Stimulated activated CD4-positive, alpha-beta T cell treated with anti-CD3 and anti-CD28 coated beads, TNF-alpha, amount 100 ng/mL, for 24 hours (primary cell): ENCODE measurements at places on chromosomes 13 and 19.

- DNase-seq = peak; percentile 51
Measured at GRCh38 chr19:3034656-3035541, 5.8 kb upstream of the TLE2 start.

DNA sequence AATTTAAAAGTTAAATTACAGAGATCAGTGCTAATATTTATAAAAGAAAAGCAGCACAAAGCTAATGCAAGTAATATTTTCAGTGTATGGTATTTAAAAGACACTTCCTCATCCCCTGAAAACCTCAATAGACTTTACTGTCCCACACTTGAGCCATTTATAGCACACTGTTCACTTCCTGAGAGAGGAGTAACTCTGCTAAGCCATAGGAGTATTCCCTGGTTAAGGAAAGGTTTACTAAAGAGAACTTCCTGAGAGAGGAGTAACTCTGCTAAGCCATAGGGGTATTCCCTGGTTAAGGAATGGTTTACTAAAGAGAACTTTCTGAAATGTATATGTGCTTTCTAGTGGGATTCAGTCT is 159.4 kb downstream of the NHLRC3 start:
- DNase-seq = no peak

DNA sequence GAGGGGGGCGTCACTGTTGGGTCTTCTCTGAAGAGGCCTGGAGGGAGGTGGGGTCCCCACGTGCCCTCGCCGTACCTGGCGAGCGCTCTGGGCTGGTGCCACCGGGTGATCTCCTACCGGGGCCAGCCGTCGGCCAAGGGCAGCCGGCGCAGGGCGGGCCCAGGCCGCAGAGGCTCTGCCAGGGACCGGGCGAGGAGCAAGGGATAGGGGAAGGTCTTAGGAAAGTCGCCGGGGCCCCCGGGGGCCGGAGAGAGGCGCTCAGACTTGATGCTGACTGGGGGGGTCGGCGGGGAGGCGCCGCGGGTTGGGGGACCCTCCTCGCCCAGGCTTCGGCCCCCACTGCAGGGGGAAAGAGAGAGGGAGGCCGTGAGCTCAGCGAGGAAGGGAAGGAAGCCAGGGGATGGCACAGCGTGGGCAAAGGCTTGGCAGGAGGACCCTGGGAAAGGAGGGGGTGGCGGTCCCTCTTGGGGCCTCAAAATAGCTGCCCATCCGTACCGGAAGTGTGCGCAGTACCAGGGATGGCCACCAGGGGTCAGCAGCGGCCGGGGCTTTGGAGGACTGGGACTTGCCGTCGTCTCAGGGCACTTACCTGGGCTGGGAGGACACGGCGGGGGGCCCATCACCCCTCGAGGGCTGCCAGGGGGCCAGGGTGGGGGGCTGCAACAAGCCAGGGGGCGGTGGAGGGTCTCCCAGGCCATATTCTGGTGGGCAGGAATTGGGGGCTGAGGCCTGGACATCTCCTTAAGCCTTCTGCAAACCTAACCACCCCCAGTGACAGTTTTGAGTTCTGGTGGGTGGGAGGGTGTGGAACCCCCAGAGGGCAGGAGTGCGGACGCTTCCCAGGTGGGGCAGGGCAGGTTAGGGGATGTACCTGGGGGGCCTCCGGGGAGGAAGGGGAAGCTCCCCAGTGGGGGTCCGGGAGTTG is 7.7 kb upstream of the TMEM161A start:
- peak; percentile 83 for DNase-seq

- no peak for DNase-seq
Measured at GRCh38 chr13:106998664-106999063, 430.7 kb upstream of the ARGLU1 start.

GRCh38 chr13:25987987-25988386 is 63.8 kb downstream of the SHISA2 start:
- DNase-seq = no peak

DNA sequence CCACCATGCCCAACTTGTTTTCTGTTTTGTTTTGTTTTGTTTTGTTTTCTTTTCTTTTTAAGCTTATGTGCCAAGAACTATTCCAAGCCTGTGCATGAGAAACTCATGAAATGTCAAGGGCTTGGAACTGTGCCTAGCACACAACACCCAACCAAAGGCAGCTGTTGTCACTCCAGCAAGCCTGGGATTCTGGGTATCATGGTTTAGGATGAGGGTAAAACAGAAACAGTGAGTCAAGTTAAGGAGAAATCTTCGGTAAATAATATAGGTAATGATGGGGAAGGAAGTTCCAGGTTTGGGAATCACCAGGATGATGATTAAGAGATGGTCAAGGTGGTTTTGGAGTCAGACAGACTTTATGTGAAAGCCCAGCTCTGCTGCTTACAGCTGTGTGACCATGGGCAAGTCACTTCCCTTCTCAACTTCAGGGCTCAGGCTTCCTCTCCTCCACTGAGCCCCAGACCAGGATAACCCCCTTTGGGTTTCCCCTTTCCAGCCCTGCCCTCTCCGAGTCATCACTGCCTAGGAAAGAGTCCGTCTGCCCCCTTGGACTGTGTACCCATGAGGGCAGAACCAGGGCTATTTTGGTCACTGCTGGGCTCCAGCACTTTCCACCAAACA is 5.0 kb downstream of the PVR start:
- no peak for DNase-seq

- no peak for DNase-seq
Measured at GRCh38 chr13:25288966-25289365, 1.7 kb upstream of the MTMR6 start.

DNA sequence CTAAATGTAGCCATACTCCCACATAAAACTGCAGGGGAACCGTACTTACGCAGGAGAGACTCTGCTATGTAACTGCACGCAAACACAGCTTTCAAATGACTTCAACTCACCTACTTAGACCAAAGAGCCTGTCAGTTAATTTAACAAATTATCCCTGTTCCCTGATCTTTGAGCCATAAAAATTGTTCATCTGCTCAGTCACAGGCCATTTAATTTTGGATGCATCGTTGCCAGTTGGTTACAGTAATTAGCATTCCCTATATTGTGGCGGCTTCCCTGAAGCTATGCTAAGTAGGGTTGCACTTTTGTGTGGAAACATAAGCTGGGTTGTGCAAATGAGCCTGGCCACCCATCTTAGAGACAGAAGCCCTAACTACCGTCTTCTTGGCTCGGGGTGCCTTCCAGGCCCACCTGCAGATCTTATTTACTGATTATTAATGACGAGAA is 21.2 kb upstream of the OBI1 start:
- no peak for DNase-seq

DNA sequence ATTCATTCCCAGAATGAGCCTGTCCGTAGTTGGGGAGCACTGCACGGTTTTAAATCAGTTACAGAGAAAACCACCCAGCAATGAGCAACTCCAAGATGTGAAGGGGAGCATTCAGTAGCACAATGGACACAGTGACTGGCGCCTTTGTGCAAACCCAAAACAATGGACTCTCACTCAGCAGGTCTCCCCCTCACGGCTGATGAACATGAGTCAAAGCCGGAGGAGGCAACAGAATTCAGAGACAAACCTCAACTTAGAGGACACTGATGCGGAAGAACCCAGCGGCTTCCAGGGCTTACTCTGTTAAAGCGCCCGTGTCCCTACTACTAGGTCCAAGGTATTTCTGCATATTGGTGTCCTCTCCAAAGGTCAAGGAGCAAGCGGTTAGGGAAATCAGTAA is 17.7 kb downstream of the PLEKHF1 start:
- no peak for DNase-seq
